Activated T-helper 1 cell treated with anti-CD3 and anti-CD28 coated beads, Interleukin-2, amount 50 U/mL, for 16 hours (primary cell): ENCODE measurements at places on chromosomes 5 and 9.

GRCh38 chr9:137582286-137582860 lies 3.6 kb upstream of the DPH7 start:
- no peak for DNase-seq

- no peak for DNase-seq
These were observed 630.1 kb upstream of the KLF4 start for GRCh38 chr9:108119530-108120113.

- DNase-seq, result no peak
These were observed 1.3 kb downstream of the NIM1K start for GRCh38 chr5:43193181-43193893.

GRCh38 chr5:154653764-154654485 lies 101.3 kb upstream of the LARP1 start:
- no peak for DNase-seq

GRCh38 chr5:124952079-124952478 lies 205.6 kb upstream of the ZNF608 start:
- DNase-seq, result no peak

GRCh38 chr9:34989946-34990635 lies 546 bp downstream of the DNAJB5 start:
- DNase-seq, result no peak

GRCh38 chr9:69454321-69454720 lies 129.3 kb downstream of the ENTREP1 start:
- DNase-seq, result no peak

DNA sequence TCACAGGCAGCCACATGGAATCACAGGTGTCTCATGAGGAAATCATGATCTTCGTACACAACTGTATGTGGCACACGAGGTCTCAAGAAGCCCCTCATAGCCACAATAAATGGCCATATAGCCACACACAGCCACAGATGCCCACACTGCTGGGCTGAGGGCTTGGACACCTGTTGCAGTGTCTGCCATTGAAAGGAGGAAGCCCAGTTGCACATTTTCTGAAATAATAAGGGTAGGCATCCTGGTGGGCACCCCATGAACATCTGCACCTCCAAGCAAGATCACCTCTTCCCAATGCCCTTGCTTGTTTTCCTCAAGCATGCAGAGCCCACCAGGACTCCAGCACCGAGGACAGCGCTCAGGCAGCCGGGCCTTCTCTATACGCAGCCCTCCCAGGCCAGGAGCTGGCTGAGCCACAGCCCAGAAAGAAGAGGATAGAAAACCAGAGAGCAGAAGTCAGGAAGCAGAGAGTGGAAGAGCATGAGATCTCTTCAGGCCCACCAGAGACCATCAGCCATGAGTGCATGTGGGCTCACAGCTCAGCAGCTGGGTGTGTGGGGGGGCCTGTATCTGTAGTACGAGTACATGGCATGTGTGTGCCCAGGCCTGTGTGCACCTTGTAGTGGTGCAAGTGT lies 1.0 kb upstream of the ACSL6 start:
- no peak for DNase-seq

- DNase-seq, result no peak
These were observed 261.2 kb downstream of the TAF11L14 start for GRCh38 chr5:17895288-17896033.

GRCh38 chr5:66671305-66671704 lies 75.1 kb downstream of the MAST4 start:
- no peak for DNase-seq
